ENCODE measurements at places on chromosomes 12 and 14.

DNA sequence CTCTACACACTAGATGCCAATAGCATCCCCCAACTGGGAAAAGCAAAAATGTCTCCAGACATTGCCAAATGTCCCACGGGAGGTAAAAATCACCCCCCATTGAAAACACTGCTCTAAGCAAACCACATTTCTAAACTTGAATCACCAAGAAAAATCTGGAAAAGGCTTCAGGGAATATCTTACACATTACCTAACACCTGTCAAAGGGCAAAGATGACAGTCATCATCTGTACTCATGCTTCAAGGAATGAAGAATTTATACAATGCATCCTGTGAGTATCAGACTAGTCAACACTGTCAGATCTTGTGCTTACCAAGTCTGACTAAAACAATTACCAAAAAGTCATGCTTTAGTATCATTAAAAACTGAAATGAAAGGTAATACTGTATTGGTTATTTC is 161.6 kb upstream of the SOX5 start:
- no peak for DNase-seq

- no peak for DNase-seq
Observed at GRCh38 chr12:12938541-12938940, 13.4 kb downstream of the GPRC5D start.

DNA sequence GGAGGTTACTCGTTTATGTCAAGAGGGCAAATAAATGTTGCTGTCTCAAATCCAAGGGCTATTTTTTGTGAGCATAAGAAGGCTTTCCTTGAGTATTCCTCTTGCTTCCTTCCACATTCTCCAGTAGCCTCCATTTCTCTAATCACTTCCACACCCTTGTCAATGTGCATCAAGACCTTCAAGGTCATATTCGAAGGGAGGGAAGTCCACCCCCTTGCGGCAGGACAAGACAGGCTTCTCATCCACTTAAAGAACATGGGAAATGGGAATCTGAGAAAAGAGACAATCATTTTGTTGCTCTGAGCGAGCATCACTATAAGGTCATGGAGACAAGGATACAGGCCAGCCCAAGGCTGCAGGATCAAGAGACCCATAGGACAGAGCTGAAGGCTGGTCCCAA is 13.2 kb upstream of the DHRS2 start:
- DNase-seq: no peak

DNA sequence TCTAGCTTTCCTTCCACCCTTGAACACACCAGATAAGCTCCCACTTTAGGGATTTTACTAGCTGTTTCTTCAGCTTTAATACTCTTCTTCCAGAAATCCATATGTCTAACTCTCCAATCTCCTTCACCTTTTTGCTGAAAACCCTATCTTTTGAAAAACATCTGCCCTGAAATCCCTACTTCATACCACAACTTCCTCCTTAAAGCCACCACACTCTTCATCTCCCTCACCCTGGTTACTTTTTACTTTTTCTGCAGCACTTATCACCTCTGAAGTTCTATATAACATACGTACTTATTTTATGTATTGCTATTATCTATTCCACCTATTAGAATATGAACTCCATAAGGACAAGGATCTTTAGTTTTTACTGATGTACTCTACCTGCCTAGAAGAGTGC is 28.6 kb upstream of the PTPRQ start:
- DNase-seq: no peak

DNA sequence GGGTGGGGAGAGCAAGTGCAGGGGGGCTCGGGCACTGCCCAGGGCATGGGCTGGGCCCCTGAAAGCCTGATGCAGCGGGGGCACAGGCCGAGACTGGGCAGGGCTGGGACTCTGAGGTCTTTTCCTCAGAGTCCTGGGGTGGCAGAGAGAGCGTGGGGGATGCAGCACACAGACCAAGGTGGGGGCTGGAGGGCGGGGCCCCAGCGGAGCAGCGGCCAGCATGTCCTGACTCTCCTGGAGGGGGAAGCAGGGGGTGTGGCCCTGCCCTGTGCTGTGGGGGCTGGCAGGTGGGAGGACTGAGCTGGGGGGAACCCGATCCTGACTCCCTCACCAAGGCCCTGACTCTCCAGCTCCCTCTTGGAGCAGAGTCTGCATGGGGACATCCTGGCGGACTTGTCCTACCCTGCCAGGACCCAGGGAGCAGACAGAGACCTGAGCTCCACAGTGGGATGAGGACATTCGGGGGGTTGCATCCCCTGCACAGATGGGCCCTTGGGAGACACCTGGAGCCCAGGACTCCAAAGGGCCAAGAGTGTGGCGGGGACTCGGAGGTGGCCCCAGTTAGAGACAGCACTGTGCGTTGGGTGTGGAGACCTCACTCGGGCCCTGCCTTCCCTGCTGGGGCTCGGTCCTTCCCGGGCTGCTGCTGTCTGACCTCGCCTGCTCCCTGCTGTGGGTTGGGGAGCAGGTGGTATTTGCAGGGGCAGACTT is 326.1 kb downstream of the TMEM121 start:
- no peak for DNase-seq

DNA sequence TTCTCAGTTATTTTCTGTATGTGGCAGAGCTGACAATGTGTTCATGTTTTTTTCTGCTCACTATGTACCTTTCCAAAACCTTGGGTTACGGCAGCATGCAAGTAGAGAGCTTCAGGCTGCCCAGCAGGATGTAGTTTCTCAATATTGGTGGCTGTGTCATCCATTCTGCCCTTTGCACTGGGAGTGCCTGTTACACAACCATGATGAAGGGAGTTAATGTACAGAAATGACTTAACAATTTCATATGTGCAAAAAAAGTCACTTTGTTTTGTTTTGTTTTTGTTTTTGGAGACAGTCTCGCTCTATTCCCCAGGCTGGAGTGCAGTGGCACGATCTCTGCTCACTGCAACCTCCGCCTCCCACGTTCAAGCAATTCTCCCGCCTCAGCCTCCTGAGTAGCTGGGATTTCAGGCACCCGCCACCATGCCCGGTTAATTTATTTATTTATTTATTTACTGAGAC is 6.1 kb upstream of the CNIH1 start:
- DNase-seq: peak; percentile 59

DNA sequence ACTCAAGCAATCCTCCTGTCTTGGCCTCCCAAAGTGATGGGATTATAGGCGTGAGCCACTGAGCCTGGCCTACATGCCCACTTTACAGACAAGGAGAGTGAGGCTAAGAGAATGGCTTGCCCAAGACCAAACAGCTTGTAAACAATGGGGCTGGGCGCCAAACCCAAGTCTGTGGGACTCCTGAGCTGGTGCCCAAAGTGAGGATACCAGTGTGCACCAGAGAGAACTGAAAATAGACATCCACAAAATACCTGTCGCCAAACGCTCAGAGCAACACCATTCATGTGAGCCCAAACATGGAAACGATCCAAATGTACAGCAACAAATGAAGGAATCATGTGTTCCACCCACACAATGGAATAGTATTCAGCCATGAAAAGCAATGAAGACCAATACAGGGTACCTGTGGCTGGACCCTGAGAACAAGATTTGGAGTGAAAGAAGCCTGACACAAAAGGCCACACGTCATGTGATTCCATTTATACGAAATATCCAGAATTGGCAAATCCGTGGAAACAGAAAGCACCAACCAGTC is 38.2 kb downstream of the CCNK start:
- no peak for DNase-seq

DNA sequence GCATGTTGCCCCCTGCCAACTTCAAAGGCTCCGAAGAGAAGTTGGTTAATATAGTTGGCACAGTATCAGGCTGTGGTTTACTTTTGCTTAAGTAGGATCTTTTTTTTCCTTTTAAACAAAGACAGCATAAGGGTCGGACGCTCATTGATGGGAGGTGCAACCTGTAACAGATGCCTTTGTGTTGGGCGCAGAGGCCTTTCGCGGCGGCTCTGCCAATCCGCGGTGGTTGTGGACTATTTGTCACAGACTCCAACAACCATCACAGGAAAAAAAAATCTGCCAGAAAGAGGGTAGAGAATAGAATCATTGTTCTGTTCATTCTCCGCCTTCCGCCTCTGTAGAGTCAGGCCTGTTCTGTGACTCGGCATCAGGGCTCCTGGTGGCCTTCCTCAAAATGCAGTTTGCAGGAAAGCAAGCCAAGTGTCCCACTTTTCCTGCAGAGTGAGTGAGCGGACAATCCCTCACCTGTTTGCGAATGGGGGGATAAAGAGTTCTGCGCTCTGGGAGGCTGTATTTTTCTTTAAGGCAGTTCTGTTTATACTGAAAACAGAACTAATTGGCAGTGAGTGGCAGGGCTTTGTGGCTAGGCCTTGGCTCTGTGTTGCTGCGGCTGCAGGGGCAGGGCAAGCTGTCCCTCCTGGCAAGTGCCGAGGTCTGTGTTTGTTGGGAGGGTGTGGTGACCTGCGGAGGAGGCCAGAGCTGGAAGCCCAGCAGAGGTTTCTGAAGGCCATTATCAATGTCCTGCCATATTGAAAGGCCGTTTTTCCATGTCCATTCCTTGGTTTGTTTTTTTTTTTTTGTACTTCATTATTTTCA is 83.0 kb upstream of the PIWIL1 start:
- DNase-seq: no peak

GRCh38 chr12:32874975-32875374 is 21.6 kb downstream of the PKP2 start:
- DNase-seq: no peak

DNA sequence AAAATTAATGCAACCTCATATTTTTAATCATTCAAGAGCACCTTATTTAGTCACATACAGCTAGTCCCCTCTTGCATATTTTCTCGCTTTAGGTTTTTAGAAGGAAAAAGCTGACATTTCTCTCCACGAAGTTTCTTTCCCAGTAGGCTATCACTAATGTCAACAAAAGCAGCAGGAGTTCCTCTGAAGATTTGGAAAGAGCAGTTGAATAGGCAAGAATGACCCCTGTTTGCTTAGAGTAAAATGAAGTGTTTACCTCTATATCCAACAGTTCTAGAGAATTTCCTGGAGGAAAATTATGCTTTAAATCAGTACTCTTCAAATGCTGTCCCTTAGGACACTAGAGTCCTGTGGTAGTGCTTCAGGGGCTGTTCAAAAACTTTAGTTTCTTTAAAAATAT is 188.1 kb upstream of the PRKD1 start:
- no peak for DNase-seq

DNA sequence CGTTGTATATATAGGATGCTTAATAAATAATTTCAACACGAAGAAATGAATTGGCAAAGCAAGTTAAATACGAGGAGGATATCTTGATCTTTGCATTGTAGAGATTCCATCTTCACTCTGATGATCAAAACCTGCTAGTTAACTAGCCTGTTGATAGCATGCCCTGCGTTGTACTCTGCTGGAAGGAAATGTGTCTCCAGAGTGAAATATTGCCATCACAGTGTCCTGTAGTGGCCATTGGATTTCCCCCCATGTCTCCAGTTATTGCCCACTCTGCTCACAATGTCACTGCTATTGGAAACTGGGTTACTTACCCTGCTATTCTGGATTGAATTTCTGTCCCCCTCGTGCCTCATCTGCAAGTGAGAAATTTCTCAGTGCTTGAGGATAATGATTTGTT is 109.6 kb downstream of the PLEKHA5 start:
- no peak for DNase-seq

DNA sequence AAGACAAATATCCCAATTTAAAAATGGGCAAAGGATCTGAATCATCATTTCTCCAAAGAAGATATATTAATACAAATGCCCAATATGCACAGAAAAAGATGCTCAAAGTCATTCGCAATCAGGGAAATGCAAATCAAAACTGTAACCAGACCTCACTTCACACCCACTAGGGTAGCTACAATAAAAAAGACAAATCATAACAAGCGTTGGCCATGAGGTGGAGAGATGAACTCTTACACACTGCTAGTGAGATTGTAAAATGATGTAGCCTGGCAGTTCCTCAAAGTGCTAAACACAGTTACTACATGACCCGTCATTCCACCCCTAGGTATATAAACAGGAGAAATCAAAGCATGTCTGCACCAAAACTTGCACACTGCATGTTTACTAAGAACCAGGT is 30.4 kb downstream of the CDC42BPB start:
- no peak for DNase-seq

GRCh38 chr14:89578156-89578555 is 161.1 kb upstream of the FOXN3 start:
- peak; percentile 66 for DNase-seq

DNA sequence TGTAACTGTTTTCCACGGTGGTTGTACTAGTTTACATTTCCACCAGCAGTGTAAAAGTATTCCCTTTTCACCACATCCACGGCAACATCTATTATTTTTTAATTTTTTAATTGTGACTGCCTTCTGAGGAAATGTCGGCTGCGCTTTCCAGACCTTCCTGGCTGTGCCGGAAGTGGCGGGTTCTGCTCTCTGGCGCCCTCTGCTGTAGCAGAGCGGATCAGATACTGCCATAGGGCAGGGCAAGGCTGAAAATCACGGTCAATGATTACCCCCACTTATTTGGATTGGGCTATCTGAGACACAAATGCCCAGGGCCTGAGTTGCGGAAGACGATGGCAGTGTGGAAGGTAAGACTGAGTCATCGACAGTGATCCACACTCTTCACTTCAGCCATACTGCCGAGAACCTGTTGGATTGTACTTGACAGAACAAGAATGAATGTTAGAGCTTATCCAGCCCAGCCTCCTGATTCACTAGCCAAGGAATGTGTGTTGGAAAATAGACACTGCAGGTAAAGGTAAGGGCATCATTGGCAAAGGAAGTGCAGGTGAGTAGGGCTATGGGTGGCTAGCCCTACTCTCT is 124.2 kb downstream of the NTF3 start:
- no peak for DNase-seq

DNA sequence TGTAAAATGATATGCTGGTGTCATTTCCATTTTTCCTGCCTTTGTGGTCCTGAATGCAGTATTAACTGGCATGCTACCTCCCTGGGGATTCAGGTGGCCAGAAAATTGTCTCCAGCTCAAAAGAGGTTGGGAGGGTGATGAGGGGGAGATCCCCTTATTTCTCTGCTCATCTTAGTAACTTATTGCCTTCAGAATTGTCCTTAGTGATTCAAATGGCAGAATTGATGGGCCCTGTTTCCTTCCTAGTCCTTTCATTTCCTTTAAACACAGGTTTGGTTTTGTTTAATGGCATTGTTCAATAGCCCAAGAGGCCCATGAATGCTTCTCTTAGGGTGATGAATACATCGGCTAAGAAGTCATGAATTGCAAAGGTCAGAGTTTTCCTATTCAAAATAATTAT is 207.0 kb downstream of the SLC41A2 start:
- DNase-seq: no peak

GRCh38 chr14:87878959-87879358 is 114.0 kb downstream of the GALC start:
- no peak for DNase-seq

GRCh38 chr14:36700651-36701050 is 39.0 kb downstream of the PAX9 start:
- DNase-seq: no peak

GRCh38 chr12:55908726-55909512 is 18.8 kb downstream of the PYM1 start:
- peak; percentile 61 for DNase-seq

DNA sequence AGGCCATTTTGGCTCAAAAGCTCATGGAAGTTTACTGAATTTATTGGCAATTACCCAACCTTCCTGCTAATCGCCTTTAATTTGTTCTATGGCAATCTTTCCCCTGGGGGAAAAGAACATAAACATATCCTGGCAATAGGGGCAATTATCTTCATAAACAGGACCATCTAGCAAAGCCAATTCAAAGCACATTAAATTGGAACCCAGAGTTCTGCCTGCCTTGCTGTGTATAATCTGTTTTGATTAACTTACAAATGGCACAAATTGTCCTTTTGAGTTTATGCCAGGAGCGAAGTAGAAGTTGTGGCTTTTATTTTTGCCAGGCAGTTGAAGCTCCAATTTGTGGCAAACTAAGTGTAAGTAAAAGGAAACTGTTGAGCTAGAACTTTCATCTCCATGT is 68.6 kb downstream of the C12orf50 start:
- no peak for DNase-seq

GRCh38 chr12:53214221-53214620 is 7.2 kb upstream of the ITGB7 start:
- DNase-seq: no peak

- DNase-seq: peak; percentile 65
Observed at GRCh38 chr12:100234591-100235304, 32.1 kb downstream of the DEPDC4 start.
